NCI-H2029 treated with DMSO at 0.1 percent for 48 hours (cell line): ENCODE measurements at places on chromosomes 4 and X.

- no peak for DNase-seq
Observed at GRCh38 chr4:76691807-76692582, 205.9 kb downstream of the SOWAHB start.

- no peak for DNase-seq
Observed at GRCh38 chr4:121829511-121829910, 5.8 kb upstream of the CCNA2 start.

- DNase-seq: no peak
Observed at GRCh38 chr4:112910109-112910736, 139.2 kb upstream of the ANK2 start.

DNA sequence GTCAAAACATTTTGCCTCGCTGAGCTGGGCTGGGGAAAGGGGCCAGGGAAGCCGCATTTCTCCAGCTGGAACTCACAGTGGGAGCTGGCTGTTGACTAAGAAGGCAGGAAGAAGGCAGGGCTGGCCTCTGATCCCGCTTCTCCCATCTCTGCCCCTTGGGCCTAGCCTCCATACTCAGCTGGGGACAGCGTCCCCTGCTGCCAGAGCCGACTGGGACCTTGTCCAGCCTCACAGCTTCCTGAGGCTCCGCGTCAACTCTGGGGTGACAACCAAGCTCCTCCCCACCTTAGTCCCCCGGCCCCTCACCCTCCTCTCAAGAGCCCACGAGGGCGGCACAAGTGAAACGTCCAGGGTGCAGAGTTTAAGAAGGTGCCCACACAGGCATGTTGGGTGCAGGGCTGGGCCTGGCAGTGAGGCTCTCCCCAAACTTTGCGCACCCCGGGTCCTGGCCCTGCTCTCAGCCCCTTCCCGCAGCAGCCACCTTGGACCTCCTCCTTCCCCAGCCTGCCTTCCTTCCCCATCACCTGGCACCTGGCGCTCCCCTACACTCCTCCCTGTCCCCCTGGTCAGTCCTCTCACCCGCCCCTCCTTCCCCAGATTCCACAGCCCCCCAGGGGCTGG, 100.8 kb downstream of the PSAPL1 start:
- no peak for DNase-seq

GRCh38 chr4:142708231-142708630, 137.9 kb downstream of the INPP4B start:
- DNase-seq: no peak

DNA sequence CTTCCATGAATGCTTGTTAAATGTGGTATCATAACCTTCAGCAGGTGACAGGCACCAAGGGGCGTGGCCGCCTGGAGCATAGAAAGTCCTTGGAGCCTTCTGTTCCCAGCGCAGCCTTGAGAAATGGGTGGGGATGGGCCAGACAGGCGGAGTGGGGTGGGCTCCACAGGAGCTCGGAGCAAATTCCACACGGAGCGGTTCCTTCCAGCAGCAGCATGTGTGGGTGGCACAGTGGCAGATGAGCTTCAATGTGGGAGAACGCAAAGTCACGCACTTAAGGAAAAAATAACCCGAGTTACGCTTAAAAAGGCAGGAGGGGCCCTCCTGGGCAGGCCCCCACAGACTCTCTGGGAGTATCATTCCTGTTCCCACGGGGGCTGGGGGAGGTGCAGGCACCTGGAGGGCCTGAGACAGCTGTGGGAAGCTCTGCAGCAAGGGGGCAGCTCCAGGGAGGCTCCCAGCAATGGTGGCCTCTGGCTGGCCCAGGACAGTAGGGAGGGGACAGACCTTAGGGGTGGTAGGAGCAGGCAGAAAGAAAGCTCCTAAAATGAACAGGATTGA, 15.3 kb downstream of the TMEM271 start:
- DNase-seq: no peak
